HT-29 (cell line): ENCODE measurements at places on chromosomes 3 and 15. TPM values are rescaled to one million over a fixed set of nuclear protein-coding genes. Genes with fewer than 3 reads are reported as not detected.

ADGRG7 gene
- total RNA-seq, result 0.08 and 0.13 TPM in 2 replicates

GOLGA6L7 gene
- total RNA-seq, result not detected in 2 replicates

ROBO1 gene
- total RNA-seq, result 0.05 and 0.25 TPM in 2 replicates

LSAMP gene
- total RNA-seq, result not detected in 2 replicates

TMC3 gene
- total RNA-seq, result not detected in 2 replicates

TM4SF1 gene
- total RNA-seq, result 348 and 369 TPM in 2 replicates

LDHAL6B gene
- not detected in 2 replicates for total RNA-seq

SLC15A2 gene
- total RNA-seq, result 0.28 and 2.3 TPM in 2 replicates

TIMP4 gene
- 2.7 and 3.8 TPM in 2 replicates for total RNA-seq

ZWILCH gene
- 9.2 and 15.4 TPM in 2 replicates for total RNA-seq

ITIH1 gene
- 0.08 TPM in 1 of 2 replicates, not detected in the other for total RNA-seq

RAB7A gene
- 69.0 and 79.3 TPM in 2 replicates for total RNA-seq

ELP6 gene
- total RNA-seq, result 34.9 and 41.2 TPM in 2 replicates

- no peak for DNase-seq
Observed at GRCh38 chr15:39621210-39621609, 40.3 kb downstream of the THBS1 start.

DNA sequence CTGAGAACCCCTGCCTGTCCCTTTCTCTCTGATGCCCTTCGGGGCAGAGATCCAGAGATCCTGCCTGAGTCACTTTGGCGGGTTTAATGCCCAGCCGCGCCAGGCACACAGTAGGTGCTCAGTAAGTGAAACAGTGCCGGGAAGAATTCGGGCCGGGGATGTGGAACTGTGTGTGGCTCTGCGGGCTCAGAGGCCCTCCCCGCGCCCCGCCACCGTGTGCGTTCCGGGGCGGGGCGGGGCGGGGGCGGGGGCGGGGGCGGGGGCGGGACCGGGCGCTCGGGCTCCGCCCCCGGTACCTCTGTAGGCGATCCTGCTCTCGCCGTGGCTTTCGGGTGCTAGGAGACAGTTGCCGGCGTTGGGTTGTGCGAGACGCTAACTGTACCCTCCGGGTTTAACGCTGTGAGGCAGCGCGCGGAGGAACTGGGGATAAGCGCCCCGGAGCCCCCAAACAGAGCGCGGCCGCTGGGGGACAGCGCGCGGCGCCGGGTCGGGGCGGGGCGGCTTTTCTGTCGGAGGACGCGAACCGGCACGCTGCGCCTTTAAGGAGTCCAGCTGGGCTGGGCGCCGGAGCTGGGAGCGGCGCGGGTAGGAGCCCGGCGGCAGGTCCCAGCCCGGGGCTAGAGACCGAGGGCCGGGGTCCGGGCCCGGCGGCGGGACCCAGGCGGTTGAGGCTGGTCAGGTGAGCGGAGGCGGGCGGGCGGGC lies at the start of gene ABHD6:
Gene ABHD6 (plus strand): TSS at position 555 of the 703 bp plus-strand sequence. CDS start 18,795 bp downstream, outside the sequence.
- peak; percentile 59 for DNase-seq

DNA sequence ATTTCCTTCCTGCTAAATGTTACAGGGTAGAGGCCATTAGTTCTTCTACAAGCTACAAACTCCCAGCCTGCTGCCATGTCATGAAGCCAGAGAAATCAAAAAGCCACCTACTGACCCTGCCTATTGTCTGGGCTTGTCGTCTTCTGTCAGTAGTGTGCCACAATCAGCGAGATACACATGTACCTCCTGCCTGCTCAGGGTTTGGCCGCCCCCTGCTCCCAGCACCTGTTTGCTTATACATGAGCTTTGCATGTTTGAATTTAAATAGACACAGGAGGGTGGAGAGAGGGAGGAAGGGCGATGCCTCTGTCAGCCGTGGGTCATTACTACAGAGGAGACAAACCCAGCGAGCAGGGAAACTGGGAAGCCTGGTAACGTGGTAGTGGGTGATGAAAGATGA lies 106.1 kb downstream of the ROBO2 start:
- DNase-seq, result no peak

- no peak for DNase-seq
Observed at GRCh38 chr3:127013181-127013580, 30.3 kb downstream of the PLXNA1 start.

- no peak for DNase-seq
Observed at GRCh38 chr3:31392568-31392967, 140.2 kb upstream of the STT3B start.

GRCh38 chr15:82093774-82094211 lies 48.0 kb upstream of the MEX3B start:
- peak; percentile 77 for DNase-seq

GRCh38 chr3:60553144-60553543 lies 698.1 kb downstream of the FHIT start:
- DNase-seq, result no peak

GRCh38 chr15:41940441-41940857 lies 31.9 kb downstream of the EHD4 start:
- peak; percentile 62 for DNase-seq

DNA sequence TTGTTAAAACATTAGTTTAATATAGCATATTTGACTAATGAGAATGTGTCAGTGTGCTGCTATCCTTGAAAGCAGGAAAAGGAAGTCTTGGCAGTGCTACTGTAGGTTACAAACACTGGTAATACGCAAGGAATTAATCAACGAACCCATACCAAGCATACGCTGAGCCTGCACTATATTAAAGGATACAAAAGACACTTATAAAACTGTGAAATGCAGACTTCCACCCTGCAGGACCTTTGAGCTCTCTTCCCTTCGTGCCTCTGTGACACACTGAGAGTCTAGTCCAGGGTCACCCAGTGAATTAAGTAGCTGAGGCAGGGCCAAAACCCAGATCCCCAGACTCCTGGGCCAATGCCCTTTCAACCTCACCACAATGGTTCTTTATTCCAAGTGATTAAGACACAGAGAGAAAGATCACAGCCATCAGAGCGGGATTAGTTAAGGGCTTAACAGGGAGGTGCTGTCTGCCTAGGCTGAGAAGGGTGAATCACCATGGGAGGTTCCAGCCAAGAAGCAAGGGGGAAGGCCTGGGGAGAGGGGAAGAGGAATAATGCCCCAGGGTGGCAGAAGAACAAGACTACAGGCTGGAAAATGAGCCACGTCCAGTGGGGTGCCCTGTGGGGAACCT lies 6.8 kb downstream of the ANXA2 start:
- DNase-seq, result peak; percentile 96

DNA sequence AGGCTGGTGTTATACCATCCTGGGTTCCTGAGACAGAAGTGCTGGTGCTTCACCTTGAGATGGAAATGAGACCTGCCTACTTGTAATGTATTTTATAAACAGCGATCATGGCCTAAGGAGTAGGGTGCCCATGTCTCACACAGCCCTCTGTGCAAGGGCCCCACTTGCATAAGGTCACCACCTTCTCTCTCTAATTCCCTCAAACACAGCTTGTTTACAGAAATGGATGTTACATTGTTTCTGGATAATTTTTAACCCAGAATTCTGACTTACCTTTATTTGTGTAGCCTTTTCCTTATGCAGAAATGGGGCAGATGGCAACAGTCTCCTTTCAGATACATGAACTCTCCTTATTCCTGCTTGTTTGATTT lies 95.1 kb upstream of the UMPS start:
- DNase-seq, result no peak

DNA sequence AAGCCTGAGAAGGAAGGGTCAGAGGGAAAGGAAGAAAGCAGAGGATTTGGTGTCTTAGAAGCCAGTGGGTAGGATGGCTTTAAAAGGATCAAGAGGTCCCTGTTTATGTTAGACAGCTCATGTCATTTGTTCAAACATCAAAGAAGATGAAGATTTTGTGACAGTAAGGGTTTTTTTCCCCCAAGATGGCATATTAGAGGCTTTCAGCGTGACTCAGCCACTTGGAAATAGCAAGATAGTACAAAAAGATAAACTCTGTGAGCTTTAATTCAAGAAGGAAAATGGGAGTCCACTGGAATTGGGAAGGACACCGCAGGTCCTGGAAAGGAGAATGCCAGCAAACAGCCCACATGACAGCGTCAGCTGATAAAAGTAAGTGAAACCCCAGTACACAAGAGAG lies 467.1 kb upstream of the THBS1 start:
- no peak for DNase-seq

GRCh38 chr3:158094235-158095110 lies 11.7 kb downstream of the SHOX2 start:
- DNase-seq, result no peak

DNA sequence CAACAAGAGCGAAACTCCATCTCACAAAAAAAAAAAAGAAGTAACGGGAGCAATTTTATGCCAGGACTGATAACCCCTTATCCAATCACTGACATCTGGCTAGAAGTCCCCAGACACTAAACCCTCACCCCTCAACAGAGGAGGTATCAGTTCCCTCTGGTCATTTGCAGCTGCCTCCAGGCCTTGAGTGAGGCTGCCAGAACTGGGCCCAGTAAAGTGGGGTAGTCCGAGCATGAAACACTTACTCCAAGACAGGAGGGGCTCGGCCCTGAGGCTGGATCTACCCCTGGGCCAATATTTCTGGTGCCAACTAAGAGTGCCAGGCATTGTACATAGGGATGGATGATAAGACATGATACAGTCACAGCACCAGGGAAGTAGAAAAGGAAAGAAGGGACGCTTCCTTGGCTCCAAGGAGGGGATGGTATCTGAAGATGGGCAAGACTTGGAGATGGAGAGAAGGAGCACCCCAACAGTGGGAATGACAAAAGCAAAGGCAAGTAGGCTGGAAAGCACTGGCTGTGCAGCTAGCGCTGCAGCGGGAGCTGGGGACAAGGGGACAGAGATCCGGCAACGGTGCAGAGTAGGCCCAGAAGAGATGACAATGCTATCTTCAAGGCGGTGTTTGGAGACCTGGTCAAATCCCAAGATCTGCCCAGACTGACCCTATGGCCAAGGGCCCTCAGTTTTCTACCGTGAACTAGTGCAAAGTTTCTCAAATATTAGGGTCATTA lies 2.2 kb downstream of the XXYLT1 start:
- DNase-seq, result no peak

DNA sequence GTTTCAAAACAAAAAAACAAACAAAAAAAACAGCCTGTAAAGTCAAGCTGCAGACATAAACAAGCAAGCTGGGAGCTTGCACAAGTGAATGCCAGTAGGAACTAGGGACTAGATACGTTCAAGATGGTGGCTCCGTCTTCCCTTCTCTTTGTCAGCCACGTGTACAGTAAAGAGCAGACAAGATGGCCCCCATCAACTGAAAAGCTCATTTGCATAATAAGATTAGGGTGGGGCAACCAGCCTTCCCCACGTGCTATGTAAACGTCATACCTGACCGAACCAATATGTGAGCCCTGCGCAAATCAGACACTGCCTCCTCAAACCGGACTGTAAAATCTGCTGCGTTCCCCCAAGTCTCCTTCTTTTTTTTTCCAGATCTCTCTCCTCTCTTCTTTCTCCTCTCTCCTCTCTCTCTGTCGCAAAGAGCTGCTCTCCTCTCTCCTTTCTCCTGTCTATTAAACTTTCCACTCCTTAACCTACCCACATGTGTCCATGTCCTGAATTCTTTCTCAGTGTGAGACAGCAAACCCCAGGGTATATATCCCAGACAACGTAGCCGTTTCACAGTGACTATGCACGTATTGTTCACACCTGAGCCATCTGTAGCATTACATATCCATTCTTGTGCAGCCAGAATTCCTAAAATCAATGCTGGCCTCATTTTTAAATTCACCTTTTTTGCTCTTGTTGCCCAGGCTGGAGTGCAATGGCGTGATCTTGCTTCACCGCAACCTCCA lies 31.2 kb upstream of the FXR1 start:
- no peak for DNase-seq

- DNase-seq, result no peak
Observed at GRCh38 chr15:70320077-70320476, 222.4 kb upstream of the TLE3 start.

DNA sequence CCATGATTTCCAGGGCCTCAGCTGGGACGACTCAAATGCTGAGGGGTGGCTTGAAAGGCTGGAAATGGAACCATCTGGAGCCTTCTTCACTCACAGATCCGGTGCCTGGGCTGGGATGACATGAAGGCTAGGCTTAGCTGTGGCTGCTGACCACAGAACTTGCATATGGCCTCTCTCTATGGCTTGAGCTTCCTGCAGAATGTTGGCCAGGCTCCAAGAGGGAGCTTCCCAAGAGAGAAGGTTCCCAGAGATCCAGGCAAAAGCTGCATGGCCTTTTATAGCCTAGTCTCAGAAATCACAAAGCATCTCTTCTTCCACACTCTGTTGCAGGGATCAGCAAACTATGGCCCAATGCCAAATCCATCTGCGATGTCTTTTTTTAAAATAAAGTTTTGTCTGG lies 44.8 kb downstream of the GATM start:
- peak; percentile 67 for DNase-seq

GRCh38 chr15:77738441-77739302 lies 106.0 kb upstream of the LINGO1 start:
- DNase-seq, result no peak

DNA sequence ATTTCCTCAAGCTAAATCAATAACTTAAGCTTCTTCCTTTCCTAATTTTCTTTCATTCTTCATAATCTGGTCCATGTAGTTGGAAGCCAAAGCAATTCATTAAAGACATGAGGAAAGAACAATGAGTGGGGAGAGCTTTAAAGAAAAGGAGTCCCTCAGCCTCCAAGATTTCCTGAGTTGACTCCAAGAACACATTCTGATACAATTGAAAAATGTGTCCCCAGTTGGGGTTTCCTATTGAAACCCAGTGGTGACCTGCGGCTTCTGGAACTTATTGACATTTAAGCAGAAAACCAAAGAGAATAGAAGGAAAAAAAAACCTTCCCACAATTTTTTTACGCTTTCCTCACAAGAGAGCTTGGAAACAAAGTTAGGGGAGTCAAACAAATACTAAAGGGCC lies 37.0 kb downstream of the ATP8B4 start:
- no peak for DNase-seq

GRCh38 chr3:102484363-102484762 lies 49.5 kb downstream of the ZPLD1 start:
- no peak for DNase-seq

GRCh38 chr3:123635717-123636116 lies 50.9 kb upstream of the HACD2 start:
- DNase-seq, result no peak

DNA sequence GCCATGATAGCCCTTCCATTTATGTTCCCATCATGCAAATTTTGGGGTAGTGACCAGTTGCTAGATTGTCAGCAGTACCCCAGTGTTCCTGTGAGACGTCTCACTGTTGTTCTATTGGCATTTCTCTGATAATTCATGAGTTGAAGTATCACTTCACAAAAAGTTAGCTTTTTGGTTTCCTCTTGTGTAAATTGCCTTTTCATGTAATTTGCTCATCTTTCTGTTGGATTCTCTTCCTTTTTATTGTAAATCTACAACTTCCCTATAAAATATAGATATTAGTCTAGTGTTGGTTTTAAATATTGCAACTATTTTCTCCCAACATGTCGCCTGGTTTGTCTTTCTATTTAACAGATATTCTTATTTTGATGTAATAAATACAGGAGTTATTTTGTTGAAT lies 7.5 kb upstream of the A4GNT start:
- DNase-seq, result no peak
